ENCODE measurements at places on chromosomes 16 and 17.
A peak's percentile ranks its signal among the peaks of the same experiment; 100 is the strongest.

GRCh38 chr16:79325226-79325945 lies 275.2 kb downstream of the MAF start:
- DNase-seq: no peak

DNA sequence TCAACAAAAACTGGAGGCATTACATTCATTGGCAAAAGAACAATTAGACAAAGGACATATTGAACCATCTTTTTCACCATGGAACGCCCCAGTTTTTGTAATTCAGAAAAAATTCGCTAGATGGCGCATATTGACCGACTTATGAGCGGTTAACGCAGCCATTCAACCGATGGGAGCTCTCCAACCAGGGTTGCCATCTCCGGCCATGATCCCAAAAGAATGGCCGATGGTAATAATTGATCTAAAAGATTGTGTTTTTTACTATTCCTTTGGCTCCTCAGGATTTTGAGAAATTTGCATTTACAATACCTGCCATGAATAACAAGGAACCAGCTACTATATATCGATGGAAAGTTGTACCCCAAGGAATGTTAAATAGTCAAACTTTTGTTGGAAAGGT lies 21.4 kb downstream of the ALOX15B start:
- DNase-seq: peak; percentile 77

DNA sequence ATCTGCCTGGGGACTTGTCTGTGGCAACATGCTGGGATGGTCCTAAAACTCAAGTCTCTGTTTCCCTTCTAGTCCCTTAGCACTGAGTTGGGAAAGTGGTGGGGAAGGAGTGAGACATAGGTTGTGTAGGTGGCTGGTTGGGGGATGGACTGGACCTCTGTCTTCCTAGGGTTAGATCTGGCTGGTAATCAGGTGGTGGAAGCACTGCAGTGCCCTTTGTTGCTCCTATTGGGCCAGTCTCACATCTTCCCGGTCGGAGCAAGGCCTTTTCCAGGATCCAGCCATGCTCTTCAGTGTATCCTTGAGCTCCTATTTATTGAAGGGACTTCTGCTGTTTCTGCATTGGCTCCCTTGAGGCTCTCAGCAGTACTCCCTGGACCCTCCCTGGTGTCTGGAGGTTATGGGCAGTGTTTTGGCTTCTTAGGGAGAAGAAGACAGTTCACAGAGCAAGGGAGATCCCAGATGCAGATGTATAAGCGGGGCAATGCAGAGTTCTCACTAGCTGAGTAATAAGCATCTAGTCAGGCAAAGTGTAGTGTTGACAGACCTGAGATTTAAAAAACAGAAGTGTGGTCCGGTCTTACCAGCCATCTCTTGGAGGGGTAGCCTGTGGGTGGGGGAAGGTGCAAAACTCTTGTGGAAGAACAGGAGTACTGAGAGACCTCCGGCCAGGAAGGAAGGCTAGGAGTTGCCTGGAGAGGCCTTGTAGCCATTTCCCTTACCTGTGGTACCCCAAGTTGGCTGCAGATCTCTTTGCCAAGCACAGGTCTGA lies 1.3 kb upstream of the NUTF2 start:
- DNase-seq: no peak

- peak; percentile 65 for DNase-seq
Measured at GRCh38 chr17:32523017-32523680, 36.4 kb downstream of the CDK5R1 start.

DNA sequence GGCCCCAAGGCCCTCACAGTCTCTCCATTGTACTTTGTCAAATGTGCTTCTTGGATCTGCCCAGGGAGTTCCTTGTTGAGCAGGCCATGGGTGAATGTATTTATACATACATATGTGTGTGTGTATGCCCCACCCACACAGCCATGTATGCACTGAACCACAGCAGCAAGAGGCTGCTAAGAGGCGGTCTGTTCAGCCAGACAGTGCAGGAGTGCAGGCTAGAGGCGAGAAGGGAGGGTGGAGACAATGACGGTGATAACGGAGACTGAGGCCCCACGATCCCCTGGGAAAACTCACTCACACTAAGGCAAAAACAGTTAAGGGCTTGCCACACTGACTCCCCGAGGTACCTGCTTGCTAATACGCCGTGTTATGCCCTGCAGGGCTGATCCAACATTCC lies 151.0 kb upstream of the CDC42EP4 start:
- no peak for DNase-seq

- DNase-seq: no peak
Measured at GRCh38 chr16:20911361-20911760, 10.8 kb downstream of the LYRM1 start.
